Mesendoderm (in vitro differentiated cells): ENCODE measurements at places on chromosomes 1 and 21.
A peak's percentile ranks its signal among the peaks of the same experiment; 100 is the strongest.

- peak; percentile 89 for DNase-seq
Measured at GRCh38 chr21:39451332-39452206, at the start of gene SH3BGR. Gene SH3BGR, plus strand, starts transcription at chr21:39451970. Its CDS starts 127 bp downstream, at chr21:39452097.

DNA sequence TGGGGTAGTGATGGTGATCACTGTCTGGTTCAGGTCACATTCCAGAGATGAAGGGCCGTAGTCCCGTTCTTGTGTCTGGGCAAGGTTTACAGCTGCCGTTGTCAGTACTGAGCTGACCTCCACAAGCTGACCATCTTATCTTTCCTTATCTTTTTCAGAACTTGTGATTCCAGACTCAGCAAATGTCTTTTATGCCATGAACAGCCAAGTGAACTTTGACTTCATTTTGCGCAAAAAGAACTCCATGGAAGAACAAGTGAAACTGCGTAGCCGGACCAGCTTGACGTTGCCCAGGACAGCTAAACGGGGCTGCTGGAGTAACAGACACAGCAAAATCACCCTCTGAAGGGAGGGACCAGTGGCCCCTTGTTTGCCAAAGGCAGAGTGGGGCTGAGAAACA is 111.6 kb downstream of the COLGALT2 start:
- no peak for DNase-seq

DNA sequence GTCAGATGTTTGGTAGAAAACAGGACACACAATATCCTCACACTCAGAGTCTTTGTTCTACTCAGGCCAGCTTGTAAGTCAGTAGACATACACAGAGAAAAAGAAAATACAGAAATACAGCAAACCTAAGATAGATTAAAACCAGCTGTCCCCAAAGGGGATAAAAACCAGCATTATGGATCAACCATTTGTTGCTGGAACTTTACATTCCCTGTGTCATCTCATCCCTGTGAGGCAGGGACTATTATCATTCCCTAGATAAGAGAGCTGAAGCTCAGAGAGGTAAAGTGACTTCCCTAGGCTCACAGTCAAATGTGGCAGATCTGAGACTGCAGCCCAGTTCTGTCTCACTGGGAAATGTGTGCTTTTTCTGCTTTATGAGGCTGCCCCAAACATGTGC is 80.7 kb downstream of the DMRTA2 start:
- peak; percentile 14 for DNase-seq

DNA sequence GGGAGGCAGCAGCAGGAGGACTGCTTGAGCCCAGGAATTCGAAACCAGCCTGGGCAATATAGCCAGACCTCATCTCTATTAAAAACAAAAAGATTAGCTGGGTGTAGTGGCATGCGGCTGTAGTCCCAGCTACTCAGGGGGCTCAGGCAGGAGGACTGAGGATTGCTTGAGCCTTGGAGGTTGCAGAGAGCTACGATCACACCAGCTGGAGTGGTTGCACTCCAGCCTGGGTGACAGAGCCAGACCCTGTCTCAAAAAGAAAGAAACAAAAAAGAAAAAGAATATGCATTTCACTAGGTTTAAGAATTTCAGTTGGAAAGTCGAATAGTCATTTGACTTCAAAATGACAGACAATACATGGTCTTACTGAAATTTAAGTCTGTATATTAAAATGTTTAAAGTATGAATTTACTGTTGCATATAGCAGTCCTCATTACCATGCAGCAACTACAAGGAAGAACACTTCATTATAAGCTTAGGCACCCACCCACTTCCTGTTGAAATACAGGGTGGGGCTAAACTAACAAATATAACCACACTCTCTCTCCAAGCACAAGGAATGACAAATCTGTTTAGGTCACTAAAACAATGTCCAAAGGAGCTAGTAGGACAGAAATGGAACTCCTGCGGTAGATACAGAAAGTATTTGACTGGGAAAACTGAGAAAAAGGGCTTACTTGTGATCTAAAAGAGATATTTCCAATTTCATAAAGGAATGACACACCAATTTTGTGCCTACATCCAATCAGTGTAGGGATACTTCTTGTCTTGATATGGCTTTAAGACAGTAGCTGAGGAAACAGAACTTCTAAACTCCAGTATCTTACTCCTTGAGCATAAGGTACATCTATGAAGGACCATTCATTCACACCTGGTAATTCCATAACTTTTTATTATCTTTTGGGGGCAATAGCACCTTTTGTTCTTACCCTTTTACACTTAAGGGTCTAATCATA is 44.1 kb downstream of the GPR3 start:
- no peak for DNase-seq

DNA sequence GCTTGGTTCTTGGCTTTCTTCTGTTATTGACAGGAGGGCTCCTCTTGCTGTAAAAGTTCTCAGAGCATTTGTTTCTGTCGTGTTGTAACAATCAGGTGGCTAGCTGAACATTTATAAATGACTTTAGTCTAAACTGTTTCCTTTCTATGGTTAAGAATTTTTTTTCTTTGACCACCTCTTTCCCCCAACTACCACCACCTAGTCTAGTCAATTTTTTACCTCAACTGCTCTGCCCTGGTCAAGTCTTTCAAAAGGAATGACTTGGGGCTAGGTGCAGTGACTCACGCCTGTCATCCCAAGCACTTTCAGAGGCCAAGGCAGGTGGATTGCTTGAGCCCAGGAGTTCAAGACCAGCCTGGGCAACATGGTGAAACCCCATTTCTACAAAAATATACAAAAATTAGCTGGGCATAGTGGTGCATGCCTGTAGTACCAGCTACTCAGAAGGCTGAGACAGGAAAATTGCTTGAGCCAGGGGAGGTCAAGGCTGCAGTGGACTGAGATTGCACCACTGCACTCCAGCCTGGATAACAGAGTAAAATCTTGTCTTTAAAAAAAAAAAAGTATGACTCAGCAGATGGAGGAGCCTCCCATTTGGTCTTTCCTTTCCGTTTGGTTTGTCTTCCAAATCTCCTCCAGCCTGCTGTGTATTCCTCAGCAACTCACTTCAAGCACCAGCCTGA is 40.7 kb downstream of the MAP3K21 start:
- no peak for DNase-seq

- DNase-seq: no peak
Measured at GRCh38 chr1:221732052-221732451, 9.8 kb downstream of the DUSP10 start.

GRCh38 chr1:85463731-85464496 is 1.0 kb downstream of the DDAH1 start:
- DNase-seq: peak; percentile 11

DNA sequence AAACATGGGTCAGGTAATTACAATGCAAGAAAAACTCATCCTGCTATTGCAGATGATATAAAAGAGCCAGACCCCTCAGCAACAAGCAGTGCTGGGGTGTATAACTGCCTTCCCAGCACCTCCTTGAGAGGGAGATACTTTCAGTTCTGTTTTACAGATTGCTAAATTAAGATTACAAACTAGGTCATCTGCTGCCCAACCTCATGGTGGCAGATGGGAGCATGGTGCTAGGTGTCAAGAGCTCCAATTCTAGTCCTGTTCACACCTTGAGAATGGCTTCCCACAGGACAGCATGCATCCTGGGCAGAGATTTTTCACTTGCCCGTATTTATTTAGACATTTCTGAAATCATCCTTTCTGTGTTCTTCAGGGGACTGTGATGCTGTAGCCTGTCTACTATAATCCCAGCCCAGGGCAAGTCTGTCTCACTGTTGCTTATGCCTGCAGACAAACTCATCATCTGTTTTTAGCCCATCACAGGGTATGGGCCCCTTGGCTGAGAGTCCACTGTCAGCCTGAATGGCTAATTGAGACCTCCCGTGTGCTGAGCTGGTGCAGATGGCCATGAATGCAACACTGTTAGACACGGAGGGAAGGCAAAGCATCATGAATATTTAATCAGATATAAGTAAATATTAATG is 40.2 kb upstream of the PBX1 start:
- DNase-seq: peak; percentile 44

- no peak for DNase-seq
Measured at GRCh38 chr1:209309198-209309597, 274.3 kb upstream of the CAMK1G start.

- no peak for DNase-seq
Measured at GRCh38 chr1:167175901-167176300, 44.8 kb upstream of the POU2F1 start.

- DNase-seq: no peak
Measured at GRCh38 chr21:37866027-37866426, 50.2 kb downstream of the KCNJ6 start.

GRCh38 chr21:37670883-37671282 is 245.4 kb downstream of the KCNJ6 start:
- no peak for DNase-seq

GRCh38 chr1:90579212-90579802 is 137.8 kb downstream of the BARHL2 start:
- peak; percentile 54 for DNase-seq

DNA sequence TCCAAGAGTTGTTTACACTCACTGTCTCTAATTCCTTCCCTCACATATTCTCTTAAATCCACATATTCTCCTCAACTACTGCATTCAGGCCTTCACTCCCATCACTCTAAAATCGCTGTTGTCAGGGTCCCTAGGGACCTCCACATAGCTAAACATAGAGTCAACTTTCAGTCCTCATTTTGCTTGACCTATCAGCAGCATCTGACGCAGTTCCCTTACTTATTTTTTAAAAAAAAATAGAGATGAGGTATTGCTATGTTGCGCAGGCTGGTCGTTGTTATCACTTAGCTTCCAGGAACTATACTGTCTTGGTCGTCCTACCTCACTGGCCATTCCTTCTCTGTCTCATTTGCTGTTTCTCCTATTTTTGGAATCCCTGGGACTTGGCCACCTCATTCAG is 11.7 kb upstream of the PLEKHO1 start:
- no peak for DNase-seq

- DNase-seq: no peak
Measured at GRCh38 chr1:94988356-94988755, 61.4 kb upstream of the CNN3 start.

DNA sequence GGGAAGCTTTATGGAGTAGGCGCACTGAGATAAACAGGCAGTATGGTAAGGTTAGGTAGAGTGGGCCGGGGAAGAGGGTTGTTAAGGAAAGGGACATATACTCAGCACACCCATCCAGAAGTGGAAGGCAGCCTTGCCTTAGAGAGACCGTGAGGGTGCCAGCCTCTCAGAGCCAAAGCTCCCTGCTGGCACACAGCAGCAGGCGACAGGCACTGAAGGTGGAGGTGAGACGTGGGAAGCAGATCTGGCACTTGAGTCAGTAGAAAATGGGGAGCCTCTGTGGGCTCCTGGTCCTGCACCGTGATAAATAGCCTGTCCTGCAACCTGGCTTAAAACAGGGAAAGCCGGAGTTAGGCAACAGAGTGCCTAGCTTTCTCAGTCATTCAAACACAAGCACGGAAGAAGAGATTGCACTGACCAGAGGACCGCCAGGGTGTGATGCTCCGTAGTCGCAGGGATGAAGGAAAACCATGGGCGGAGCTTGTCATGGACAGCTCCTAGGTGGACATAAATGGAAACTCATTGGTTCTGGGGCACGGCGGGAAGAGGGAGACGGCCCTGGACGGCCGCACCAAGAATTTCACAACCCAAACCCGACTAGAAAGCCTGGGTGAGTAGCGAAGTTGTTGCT is 15.5 kb downstream of the KCNK1 start:
- no peak for DNase-seq

GRCh38 chr1:116268211-116268610 is 104.8 kb upstream of the ATP1A1 start:
- DNase-seq: no peak

- DNase-seq: peak; percentile 86
Measured at GRCh38 chr1:52141513-52142219, at the start of gene ZFYVE9. Gene ZFYVE9, plus strand, starts transcription at chr1:52142089. Its CDS starts 91,118 bp downstream, at chr1:52233207.

- no peak for DNase-seq
Measured at GRCh38 chr1:20658166-20658915, 2.8 kb downstream of the DDOST start.

GRCh38 chr1:11227106-11228077 is 35.0 kb downstream of the MTOR start:
- DNase-seq: peak; percentile 14

DNA sequence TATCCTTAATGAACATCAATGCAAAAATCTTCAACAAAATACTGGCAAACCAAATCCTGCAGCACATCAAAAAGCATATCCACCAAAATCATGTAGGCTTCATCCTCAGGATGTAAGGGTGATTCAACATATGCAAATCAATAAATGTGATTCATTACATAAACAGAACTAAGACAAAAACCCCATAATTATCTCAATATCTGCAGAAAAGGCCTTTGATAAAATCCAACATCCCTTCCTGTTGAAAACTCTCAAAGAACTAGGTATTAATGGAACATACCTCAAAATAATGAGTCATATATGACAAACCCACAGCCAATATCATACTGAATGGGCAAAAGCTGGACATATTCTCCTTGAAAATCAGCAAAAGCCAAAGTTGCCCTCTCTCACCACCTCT is 54.6 kb upstream of the DEPDC1 start:
- no peak for DNase-seq

DNA sequence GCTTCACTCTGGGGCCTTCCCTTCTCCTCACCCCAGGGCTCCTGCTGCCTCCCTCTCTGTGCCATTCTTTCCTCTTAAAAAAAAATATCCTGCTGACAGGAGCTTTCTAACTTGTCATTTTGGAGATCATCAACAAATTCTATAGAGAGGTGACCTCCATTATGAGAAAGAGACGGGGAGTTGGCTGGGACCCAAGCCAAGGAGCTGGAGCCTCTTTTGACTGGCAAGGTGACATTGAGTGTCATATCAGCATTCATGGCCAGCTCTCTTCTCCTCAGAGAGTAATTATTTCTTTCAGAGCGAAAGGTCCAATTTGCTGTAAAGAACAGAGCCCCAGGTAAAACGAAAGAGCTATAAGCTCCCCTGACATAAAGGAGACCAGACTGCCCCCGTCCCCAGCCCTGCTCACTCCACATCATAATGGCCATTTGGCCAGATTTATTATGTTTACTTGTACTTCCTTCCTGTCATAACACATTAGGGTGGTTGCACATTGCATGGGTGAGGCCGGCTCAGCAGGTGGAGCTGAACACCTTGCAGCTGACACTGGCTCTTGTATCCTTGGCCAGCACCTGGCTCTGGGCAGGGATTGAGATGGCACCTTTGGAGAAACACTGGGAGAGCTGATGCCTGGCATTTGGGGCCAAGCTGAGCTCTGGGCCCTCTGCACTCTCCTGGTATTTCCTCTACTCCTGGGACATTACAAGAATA is 404.0 kb upstream of the VAMP3 start:
- no peak for DNase-seq

DNA sequence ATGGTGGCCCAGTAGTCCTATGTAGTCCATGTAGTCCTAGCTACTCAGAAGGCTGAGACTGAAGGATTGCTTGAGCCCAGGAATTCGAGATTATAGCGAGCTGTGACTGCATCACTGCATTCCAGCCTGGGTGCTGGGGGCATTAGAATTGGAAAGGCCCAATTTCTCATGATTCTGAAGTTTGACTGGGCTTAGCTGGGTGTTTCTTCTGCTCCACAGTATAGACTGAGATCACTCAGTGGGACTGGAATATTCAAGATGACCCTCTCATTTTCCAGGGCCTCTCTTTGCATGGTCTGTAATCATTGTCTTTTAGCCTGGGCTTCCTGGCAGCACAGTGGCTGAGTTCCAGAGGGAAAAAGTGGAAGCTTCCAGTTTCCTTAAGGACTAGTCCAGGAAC is 26.2 kb downstream of the MROH7 start:
- DNase-seq: no peak

- peak; percentile 12 for DNase-seq
Measured at GRCh38 chr1:223244366-223245103, 101.5 kb upstream of the TLR5 start.
